Lower leg skin (tissue), 4 donors: ENCODE measurements at places on chromosomes 3 and 15.

DNA sequence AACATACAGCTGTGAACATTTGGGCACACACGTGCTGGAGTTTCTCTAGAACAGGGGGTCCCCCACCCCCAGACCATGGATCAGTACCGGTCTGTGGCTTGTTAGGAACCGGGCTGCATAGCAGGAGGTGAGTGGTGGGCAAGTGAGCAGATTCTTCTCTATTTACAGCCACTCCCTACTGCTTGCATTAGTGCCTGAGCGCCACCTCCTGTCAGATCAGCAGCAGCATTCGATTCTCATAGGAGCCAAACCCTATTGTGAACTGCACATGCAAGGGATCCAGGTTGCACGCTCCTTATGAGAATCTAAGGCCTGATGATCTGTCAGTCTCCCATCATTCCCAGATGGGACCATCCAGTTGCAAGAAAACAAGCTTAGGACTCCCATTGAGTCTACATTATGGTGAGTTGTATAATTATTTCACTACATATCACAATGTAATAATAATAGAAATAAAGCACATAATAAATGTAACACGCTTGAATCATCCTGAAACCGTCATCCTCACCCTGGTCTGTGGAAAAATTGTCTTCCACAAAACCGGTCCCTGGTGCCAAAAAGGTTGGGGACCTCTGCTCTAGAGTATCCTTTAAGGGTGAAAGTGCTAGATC lies 25.8 kb downstream of the CHRM5 start:
- DNase-seq, result no peak

DNA sequence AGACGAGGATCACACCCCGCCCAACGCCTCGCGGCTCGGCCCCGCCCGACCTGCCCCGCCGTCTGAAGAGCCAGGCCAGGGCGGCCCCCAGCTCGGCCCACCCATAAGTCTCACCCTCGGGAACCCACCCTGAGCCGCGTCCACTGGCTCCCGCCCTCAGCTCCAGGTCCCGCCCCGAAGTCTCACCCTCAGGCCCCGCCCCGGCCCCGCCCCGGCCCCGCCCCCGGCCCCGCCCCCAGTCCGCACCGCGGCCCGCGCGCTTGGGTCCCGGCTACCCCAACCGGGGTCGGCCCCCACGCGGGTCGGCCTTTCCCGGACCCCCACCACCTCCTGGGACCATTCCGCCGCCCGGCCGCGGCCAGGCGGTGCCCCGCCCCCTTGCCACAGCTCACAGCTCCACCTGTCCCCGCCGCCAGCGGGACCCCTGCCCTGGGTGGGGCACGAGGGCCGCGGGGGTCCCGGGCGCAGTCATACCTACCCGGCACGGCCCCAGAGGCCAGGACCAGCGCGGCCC lies 489 bp downstream of the CSPG5 start:
- no peak for DNase-seq

- DNase-seq, result peak; percentile 77
Measured at GRCh38 chr3:49839193-49839809, 17.1 kb downstream of the TRAIP start.

GRCh38 chr15:96102631-96103030 lies 227.9 kb upstream of the NR2F2 start:
- no peak for DNase-seq

- DNase-seq, result no peak
Measured at GRCh38 chr3:158658889-158659288, 13.6 kb downstream of the LXN start.

- peak; percentile 94 for DNase-seq
Measured at GRCh38 chr3:72482589-72483321, 365.5 kb downstream of the SHQ1 start.

DNA sequence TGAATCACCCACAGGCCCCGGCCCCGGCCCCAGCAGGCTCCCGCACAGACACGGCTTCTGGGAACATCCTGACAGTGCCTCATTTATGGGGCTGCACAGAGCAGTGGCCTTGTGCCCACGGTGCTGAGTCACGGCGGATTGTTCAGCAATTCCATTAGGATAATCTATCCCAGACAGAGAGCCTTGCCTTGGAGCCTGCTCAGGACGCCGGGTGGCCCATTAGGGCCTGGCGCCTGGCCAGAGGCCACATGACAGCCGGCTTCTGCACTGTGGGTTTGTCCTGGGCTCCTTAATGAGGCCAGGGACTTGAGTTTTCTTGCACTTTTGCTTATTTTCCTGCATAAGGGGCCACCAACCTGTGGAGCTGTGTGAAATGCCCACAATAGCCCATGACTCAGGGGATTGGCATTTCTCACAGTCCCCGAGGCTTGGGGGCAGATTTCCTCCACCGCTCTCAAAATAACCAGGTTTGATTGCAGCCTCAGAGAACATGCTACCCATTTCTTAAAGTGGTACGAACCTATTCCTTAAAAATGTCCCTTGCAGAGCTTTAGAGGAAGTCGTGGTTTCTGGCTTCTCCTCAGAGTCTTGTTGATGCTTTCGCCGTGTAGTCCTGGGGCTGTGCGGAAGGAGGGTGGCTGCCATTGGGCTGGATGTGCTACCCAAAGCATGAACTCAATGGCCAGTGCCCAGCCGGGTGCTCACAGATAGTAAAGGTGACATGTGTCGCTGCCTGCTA lies 19.0 kb downstream of the SYNM start:
- DNase-seq, result peak; percentile 96

GRCh38 chr3:122004991-122005565 lies 17.0 kb downstream of the ILDR1 start:
- DNase-seq, result no peak

- DNase-seq, result no peak
Measured at GRCh38 chr3:167777356-167777755, 41.8 kb downstream of the SERPINI1 start.

GRCh38 chr3:67192466-67192865 lies 194.4 kb downstream of the KBTBD8 start:
- DNase-seq, result no peak

GRCh38 chr15:91925794-91926193 lies 72.3 kb downstream of the SLCO3A1 start:
- DNase-seq, result no peak

GRCh38 chr3:197907196-197907595 lies 42.8 kb upstream of the RPL35A start:
- no peak for DNase-seq

DNA sequence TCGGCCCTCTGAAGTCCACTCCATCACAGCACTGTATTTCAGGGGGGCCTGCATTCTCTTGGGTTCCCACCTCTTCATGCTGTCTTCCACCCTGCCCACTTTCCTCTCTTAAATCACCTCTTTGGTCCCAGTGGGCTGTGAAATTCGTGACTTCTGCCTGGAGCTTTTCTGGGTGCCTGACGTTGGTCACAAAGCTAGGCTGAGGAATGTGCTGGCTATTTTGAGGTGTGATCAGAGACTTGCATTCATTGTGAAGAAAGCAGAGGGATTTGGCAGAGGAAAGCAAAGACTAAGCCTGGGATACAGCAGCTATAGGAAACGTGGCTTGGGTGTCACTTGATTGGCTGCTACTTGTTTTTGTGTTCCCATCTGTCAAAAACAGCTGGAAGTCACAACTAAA lies 202.5 kb downstream of the SATB1 start:
- DNase-seq, result no peak

GRCh38 chr3:52535411-52536111 lies 844 bp upstream of the UQCC5 start:
- DNase-seq, result peak; percentile 72

DNA sequence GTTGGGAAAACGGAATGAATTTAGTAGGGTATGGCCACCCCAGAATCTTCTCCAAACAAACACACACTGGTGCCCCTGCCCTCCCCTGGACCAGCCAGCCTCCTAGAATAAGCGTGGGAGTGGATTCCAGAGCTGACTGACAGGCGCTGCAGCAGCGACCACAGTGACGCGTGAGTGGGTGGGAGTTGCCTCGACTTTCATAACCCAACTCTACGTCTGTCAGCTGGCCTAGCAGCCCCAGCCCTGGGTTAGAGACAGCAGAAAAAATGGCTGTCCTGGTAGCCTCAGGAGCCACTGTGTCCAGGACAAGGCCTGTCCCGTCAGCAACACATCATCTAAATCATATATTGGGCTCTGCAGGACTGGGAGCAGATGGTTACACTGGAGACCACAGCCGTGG lies 10.0 kb downstream of the PLA2G4B start:
- DNase-seq, result no peak

DNA sequence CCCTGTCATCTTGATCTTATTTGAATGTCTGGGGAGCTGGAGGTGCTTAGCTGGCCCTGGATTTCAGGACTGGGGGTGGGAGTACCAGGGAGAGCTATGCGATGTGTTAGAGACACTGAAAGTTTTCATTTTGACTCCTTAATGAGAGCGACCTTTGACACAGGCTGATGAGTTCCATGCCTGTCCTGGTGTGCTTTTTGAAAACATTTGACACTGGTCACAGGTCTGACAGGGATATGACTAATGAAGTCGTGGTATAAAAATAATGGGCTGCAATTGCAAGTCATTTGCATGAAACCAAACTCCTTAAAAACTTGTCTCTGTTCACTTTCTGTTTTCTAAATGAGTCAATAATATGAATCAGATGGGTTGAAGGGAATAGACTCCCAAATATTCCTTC lies 81.9 kb downstream of the MECOM start:
- DNase-seq, result no peak

- peak; percentile 85 for DNase-seq
Measured at GRCh38 chr15:96347181-96348111, 16.9 kb downstream of the NR2F2 start.

DNA sequence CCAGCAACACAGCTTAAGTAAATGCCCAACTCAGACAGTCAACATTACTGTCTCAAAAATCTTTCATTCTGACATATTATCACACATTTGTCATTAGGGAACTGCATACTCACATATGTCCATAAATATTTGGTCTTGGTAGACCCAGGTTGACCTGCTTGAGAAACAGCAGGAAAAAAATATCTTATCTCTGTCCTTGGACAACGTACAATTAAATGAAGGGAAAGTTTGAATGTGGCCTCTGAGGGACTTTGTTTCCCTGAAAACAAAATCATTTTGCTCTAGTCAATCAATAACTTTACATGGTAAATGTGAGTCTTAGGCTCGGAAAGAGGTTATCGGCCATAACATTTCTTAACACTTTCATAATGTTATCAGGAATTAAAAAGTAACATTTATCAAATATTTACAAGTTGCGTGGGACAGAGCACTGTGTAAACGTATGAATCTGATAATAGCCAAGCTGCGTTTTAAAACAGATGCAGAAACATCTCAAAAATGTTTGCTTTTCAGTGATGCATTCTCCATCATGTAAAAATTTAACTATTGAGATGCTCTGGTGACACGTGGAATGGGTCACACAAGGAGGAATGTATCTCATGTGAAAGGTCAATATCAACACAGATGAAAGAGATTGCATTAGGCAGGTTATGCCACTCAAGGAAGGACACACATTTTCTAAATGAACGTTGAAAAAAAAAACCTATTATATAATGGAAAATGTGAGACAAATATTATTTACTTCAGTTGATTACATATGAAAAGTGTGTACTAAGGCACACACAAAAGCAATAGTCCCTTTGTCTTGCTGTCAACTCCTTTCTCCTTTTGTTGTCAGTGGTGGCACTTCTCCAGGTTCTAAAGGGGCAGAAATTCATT lies 304.4 kb downstream of the WDR72 start:
- DNase-seq, result no peak

DNA sequence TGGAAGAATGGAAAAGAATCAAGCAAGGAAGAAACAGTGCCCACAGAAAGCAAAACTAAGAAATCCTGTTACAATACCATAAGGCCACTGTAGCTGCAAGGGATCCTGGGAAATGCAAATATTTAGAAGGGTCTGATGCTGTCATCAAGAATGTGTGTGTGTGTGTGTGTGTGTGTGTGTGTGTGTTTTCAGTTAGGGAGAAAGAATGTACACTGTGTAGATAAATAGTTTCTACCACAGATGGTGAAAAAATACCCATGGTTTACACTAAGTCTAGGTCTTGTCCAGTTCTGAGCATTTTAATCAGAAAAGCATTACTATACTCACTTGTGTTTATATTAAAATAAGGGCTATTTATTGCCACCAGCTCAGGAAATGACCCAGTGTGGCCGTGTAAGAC lies 355.0 kb downstream of the RBMS3 start:
- DNase-seq, result no peak

- DNase-seq, result no peak
Measured at GRCh38 chr3:129890125-129890524, 3.4 kb downstream of the TMCC1 start.

- no peak for DNase-seq
Measured at GRCh38 chr3:114323546-114324254, 29.9 kb downstream of the TIGIT start.

- DNase-seq, result no peak
Measured at GRCh38 chr3:101027286-101027685, 34.1 kb upstream of the ABI3BP start.

GRCh38 chr3:150256318-150256717 lies 151.8 kb upstream of the TSC22D2 start:
- DNase-seq, result no peak

GRCh38 chr3:28349469-28350000 lies 911 bp upstream of the AZI2 start:
- DNase-seq, result no peak

DNA sequence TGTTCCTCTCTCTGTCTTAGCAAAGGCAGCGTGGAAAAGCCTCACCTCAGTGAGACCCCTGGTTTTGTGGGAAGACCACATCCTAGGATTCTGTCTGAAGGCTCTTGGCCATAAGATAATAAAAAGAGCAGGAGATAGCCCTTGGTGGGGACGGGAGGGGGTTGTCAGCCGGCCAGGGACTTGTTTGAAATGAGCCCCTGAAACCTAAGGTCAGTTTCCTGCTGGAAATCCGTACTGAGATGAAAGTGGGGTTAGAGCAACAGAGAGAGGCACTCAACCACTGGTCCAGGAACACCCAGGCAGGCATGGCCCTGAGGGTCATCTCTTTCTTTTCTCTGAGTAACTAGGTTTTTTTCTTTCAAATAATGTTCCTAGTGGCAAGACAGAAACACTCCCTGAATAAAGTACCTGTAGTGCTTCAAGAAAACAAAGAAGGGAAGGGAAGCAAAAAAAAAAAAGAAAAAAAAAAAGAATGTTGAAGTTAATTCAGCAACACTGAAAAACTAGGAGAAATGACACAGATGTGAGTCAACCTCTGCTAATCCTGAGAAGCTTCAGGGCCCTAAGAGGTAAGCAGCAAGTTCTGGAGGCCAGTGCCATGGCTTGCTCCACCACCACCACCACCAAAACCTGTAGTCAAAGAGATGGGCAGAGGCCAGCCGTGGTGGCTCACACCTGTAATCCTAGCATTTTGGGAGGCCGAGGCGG lies 3.2 kb downstream of the ITGB5 start:
- DNase-seq, result no peak

DNA sequence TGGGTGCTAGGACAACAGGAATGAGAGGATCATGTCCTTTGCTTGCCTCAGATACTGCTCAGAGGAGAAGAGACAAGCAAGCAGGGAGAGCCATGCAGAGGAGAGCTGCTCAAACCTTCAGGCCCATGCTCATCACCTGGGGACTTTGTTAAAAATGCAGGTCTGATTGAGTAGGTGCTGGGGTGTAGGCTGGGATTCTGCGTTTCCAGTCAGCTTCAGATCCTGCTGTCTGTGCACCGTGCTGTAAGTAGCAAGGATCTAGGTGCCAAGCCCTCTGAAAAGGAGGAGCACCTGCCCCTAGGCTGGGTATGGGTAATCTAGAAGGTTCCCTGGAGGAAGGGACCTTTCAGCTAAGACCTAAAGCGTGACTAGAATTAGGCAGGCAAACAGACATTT lies 7.3 kb downstream of the FLNB start:
- no peak for DNase-seq
